ENCODE measurements at places on chromosomes 3 and 15. TPM values are rescaled to one million over a fixed set of nuclear protein-coding genes. Genes with fewer than 3 reads are reported as not detected.
A peak's percentile ranks its signal among the peaks of the same experiment; 100 is the strongest.

GRCh38 chr15:64029110-64029509 lies 17.2 kb downstream of the DAPK2 start:
- DNase-seq: no peak

DNA sequence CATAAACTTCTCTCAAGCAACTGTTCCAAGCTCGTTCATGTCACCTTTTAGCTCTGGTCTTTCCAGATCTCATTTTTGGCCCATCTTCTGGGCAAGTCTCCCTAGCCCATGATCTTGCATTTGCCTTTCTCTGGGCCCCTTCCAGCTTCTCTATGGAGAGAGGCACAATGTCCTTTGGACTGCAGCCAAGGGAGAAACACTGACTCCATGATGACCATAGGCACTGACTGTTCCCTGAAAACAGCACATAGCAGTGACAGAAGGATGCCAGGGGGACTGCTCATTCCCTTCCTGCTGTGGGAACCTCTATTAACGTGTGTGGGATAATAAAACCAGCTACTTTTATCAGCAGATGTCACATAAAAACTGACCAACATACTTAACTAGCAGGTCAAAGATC lies 60.3 kb downstream of the STRIT1 start:
- no peak for DNase-seq

DNA sequence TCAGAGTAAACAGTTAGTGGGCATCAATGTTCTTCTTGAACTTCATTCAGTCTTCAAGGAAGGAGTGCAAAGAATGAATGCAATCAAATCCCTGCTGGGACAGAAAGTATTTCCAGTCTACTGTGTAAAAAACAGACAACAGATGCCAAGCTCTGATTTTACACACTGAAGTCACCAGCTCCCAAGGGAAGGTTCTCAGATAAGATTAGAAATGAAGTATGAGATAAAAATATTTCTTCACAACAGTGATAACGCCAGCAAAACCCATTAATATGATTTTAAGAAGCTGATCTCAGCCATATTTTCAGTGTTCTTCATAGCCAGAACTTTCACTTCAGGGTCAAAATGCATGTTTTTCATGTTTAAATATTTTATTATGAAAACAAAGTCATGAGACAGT lies 265.6 kb downstream of the CTNNB1 start:
- no peak for DNase-seq

DNA sequence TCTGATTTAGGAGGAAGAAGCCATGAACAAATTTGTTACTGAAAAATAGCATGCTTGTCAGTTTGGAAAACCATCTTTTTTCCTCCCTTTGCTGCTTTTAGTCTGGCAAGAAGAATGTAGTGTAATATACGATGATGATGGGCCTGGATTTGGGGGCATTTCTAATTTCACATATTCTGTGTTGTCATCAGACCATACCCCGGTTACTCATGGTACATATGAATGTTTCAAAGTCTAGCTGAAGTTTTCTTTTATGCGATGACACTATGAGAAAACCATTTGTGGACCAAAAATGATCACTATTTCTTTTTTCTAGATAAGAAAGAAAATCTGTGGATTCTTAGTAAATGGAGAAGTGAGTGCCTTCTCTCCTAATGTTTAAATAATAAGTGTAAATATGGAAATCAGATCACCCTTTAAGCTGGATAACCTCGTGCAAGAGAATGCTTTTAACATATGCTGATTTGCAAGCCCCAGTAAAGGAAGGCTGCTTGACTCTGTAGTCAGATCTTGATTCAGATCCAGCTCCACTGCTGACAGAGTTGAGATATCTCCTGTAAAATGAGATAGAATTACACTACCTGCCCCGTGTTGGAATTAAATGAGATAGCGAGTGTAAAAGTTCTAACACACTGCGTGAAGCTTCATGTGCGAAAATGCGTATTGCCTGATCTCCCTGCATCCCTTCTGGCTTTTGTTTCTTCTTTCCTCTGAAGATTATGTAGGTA lies 3.0 kb downstream of the MEF2A start:
- DNase-seq: no peak

GRCh38 chr15:45333550-45333949 lies 44.8 kb downstream of the GATM start:
- DNase-seq: peak; percentile 46

DNA sequence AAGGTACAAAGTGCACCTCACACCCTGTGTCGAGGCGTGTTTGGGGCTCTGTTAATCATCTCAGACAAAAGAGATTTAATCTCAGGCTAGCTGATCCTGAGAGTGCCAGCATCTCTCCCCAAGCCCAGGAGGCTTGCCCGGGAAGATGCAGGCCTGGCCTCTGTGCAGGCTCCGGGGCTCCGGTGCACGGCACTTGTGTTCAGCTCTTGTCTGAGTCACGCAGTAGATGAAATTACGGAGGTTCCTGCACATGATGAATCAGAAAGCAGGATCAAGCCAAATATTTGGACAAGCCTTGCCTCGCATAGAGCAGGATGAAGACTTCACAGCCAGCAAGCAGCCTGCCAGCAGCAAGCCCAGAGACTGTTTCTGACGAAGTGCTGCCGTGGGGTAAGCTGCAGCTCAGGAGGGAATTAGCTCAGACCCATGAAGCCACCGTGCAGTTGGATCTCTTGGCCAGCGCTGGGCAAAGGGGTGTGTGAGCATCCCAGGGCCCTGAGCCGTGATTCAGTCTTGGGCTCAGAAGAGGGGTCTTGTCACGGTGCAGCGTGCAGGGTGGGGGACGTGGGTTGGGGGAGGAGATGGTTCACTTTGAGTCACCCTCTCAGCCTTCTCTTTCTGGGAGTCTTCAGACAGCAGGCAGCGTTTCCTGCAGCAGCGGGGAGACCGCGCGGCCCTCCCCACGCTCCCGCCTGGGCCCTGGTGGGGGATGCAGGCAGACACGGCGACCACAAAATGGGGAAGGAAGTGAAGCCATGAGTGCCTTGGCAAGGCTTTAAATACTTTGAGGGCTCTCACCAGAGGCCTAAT lies 89.2 kb upstream of the MEF2A start:
- no peak for DNase-seq

DNA sequence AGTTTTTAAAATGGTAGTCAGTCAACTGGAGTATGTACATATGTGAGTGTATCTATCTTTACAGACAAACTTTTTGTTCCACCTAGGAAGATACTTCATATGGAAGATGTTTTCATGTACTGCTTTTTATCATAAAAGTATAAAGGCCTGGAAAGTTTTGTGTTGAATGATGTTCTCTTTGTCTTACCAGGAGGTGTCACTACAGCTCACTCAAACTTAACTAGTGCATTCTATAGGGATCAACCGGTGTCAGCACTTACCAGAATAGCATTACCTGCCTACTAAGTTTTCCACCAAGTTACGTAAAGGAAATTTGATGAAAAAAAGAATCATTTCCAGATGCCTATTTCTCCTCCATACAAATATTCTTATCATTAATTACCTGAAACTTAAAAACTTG lies 522.6 kb upstream of the SEMA6D start:
- DNase-seq: no peak

DNA sequence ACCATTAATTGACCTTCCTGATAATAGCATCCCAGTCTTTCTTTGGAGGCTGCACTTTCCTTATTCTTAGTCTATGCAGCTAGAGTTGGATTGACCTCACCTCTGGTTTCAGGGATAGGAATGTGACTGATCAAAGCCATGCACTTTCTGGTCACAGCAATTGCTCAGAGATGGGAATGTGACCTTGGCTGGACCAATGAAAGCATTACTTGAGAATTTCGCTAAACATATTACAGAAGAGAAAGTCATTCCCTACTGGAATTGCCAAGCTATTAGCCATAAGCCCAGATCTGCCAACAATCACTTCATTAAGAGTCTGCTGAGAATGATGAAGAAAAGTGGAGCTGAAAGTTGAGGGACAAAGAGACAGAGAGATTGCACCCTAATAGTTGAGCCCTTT lies 32.7 kb downstream of the RTP1 start:
- no peak for DNase-seq

DNA sequence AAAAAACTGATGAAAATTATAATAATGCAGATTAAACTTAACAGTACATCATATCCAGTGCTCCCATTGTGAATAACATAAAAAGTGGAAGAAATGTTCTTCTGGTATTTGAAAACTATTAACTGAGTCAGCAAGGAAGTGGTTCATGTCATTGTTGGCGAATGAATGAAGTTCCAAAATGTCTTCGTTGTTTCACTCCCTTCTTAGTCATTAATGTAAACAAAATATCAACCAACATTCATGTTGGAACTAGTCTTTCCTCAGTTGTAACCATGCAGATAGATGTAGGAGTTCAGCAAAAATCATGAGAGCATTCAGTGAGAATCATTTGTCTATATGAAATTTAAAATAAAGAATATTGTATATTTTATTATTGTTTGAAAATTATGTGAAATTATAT lies 44.1 kb upstream of the ICE2 start:
- no peak for DNase-seq

GRCh38 chr15:67396114-67396513 lies 124.8 kb upstream of the C15orf61 start:
- DNase-seq: no peak

GRCh38 chr3:18111796-18112232 lies 313.3 kb downstream of the SATB1 start:
- no peak for DNase-seq

GRCh38 chr3:43505351-43505750 lies 116.5 kb downstream of the ANO10 start:
- no peak for DNase-seq

DNA sequence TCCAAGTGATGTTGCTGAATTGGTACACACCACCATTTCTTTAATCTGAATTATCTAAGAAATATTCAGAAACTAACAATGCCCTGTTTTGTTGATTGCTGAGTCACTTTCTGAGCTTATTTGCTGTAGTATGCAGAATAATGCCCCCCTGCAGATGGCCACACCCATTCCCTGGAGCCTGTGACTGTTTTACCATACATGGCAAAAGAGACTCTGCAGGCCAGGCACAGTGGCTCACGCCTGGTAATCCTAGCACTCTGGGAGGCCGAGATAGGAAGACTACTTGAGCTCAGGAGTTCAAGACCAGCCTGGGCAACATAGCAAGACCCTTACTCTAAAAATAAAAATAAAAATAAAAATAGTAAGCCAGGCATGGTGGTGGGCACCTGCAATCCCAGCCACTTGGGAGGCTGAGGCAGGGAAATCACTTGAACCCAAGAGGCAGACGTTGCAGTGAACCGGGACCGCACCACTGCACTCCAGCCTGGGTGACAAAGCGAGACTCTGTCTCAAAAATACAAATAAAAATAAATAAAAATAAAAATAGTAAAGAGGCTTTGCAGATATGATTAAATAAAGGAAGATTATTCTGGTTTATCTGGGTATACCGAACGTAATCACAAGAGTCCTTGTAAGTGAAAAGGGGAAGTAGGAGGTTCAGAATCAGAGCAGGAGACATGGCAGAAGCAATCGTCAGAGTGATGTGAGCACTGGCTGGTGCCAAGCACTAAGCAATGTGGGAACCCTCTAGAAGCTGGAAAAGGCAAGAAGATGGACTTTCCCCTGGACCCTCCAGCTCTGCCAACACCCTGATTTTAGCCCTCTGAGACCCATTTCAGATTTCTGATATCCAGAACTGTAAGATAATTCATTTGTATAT lies 19.0 kb downstream of the PCYT1A start:
- no peak for DNase-seq

- peak; percentile 22 for DNase-seq
Measured at GRCh38 chr15:78740904-78741274, 70.4 kb downstream of the ADAMTS7 start.

DNA sequence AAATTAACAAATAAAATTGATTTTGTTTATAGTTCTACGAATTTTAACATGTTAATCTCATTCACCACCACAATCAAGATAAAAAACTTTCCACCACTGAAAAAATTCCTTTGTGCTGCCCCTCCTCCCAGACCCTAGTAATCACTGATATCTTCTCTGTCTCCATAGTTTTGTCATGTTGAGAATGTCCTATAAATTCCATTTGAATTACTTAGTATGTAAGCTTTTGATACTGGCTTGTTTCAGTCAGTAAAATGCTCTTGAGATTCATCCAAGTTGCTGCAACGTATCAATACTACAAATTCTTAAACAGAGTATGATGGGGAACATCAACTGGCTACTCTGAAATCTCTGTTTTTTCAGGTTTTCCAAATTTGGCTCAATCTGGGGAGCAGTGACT lies 129.6 kb downstream of the CTNNB1 start:
- no peak for DNase-seq

- no peak for DNase-seq
Measured at GRCh38 chr15:30001602-30002001, 81.2 kb upstream of the GOLGA8J start.

DNA sequence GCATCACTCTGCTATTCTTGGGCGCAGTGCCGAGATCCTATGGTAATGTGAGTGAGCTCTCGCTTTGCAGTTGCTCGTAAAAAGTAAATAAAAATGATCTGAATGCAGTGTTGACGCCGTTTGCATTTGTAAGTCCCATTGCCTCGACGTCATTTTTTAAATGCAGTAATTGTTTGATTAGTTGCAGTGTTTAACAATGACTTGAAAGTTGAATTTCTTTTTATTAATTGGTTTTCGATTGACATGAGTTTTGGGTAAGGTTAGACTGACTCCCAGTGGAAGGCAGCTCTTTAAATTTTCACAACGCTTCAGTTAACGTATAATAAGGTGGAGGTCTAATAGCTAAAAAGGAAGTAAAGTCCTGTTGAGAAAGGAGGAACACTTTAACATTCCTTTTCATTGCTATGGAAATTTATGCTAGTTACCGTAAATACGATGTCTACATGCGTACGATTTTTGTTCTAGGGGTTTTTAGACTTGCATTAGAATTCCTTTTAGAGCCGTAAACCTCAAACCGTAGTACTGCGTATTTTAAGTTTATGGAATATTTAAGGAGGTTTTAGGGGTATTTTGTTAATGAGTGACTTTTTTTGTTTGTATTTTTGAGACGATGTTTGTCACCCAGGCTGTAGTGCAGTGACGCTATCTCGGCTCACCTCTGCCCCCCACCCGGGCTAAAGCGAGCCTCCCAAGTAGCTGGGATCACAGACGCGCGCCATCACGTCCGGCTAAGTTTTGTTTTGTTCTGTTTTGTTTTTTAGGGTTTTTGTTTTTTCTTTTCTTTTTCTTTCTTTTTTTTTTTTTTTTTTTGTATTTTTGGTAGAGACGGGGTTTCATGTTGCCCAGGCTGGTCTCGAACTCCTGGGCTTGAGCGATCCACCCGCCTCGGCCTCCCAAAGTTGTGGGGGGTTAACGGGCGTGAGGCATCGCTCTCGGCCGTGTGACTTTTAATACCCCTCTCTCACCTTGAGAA lies 1.4 kb downstream of the MORF4L1 start:
- no peak for DNase-seq

Gene CTDSPL
- 33.9 TPM for total RNA-seq

Gene CATSPER2
- 6.6 TPM for total RNA-seq

Gene GBE1
- total RNA-seq: 10.8 TPM

Gene CFAP44
- total RNA-seq: 11.5 TPM

Gene GHSR
- not detected for total RNA-seq

Gene C3orf33
- 6.5 TPM for total RNA-seq

Gene STRA6
- 114 TPM for total RNA-seq

Gene DAZL
- total RNA-seq: not detected

Measured in mesothelial cell of epicardium (in vitro differentiated cells).